ENCODE measurements at places on chromosomes 7 and 10.

DNA sequence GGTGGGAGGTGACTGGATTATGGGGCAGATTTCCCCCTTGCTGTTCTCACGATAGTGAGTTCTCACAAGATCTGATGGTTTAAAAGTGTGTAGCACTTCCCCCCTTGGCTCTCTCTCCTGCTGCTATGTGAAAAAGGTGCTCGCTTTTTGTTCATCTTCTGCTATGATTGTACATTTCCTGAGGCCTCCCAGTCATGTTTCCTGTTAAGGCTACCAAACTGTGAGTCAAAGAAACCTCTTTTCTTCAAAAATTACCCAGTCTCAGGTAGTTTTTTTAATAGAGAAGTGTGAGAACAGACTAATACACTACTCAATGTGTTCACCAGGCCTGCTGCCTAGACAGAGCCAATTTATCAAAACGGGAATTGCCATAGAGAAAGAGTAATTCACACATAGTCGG is 49.7 kb downstream of the SDHAF3 start:
- DNase-seq = no peak

- peak; percentile 64 for DNase-seq
Measured at GRCh38 chr7:93902777-93903423, 3.5 kb upstream of the GNGT1 start.

DNA sequence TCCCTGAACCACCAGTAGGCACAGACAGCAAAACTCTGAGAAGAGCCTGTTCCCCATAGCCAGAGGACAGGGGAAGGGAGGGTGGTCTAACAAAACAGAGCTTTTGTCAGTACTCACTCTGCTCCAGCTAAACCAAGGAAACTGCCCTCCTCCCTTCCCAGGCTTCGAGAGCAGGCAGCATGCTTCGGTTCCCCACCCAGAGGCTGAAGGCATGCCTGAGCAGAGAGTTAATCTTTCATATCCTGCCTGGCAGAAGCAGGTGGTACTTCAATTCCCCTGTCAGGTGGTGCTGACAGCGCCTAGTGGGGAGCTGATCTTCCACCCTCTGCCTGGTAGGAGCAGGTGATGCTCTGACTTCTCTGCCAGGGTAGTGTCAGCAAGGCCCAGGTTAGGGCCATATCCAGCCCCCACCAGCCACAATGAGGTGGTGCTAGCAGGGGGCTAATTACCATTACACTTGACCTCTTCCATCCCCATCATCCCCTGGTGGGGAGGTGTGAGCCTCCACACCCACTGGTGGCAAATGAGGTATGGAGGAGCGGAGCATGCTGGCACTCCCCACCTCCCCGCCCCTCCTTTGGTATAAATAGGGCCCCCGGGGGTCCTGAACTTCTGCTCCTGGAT is 35.1 kb downstream of the SDK1 start:
- DNase-seq = no peak

- no peak for DNase-seq
Measured at GRCh38 chr7:40403703-40404476, 269.1 kb downstream of the SUGCT start.

GRCh38 chr10:21700474-21700873 is 166.4 kb downstream of the MLLT10 start:
- no peak for DNase-seq

- DNase-seq = no peak
Measured at GRCh38 chr7:10036693-10037092, 937.0 kb upstream of the PHF14 start.

- no peak for DNase-seq
Measured at GRCh38 chr7:71131256-71132126, 453 bp upstream of the GALNT17 start.

DNA sequence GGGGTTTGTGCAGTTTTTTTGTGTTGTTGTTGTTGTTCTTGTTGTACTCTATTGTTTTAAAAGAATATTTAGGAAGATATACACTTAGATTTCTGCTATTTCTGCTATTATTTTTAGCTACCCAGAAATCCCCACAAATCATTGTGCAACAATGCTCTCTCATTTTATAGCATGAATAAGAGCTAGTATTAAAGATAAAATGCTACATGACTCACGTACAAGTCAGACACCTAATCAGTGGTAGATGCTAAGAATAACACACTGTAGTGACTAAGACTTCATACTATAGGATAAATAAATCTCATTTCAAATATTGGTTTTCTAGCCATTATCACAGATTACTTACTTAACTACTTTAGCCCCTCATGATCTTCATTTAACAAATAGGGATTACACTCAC is 920.5 kb downstream of the KCNMA1 start:
- no peak for DNase-seq

- peak; percentile 73 for DNase-seq
Measured at GRCh38 chr10:122703483-122704448, 4.1 kb upstream of the C10orf120 start.

GRCh38 chr10:115033898-115034297 is 59.3 kb upstream of the ATRNL1 start:
- no peak for DNase-seq

Data from NB4 (cell line).